HCT116 (cell line): ENCODE measurements at places on chromosomes 1 and 21.

GRCh38 chr1:211893260-211893659, 62.7 kb upstream of the LPGAT1 start:
- no peak for DNase-seq

DNA sequence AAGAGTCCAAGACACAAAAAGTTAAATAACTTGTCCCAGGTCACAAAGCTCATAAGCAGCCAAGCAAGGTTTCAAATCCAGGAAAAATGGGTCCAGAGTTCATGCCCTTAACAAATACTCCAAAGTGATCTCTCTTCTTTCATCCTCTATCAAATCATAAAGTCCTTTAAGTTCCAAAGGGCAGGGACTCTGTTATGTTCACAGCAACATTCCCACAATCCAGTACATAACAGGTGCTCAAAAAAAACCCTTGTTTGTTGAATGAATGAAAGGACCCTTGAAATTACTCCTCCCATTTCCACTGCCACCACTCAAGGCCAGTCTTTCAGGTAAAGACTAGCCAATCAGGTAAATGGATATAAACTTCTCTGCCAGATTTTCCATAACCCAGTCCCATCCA, 2.7 kb downstream of the ABL2 start:
- DNase-seq = no peak

- no peak for DNase-seq
Measured at GRCh38 chr1:160211046-160211790, 6.0 kb downstream of the PEA15 start.

- DNase-seq = no peak
Measured at GRCh38 chr1:31239653-31240241, at the start of gene NKAIN1. Gene NKAIN1, minus strand, starts transcription at chr1:31239887. Its CDS starts 340 bp downstream, at chr1:31239547.

- DNase-seq = no peak
Measured at GRCh38 chr1:69533343-69533742, 34.4 kb upstream of the LRRC7 start.

DNA sequence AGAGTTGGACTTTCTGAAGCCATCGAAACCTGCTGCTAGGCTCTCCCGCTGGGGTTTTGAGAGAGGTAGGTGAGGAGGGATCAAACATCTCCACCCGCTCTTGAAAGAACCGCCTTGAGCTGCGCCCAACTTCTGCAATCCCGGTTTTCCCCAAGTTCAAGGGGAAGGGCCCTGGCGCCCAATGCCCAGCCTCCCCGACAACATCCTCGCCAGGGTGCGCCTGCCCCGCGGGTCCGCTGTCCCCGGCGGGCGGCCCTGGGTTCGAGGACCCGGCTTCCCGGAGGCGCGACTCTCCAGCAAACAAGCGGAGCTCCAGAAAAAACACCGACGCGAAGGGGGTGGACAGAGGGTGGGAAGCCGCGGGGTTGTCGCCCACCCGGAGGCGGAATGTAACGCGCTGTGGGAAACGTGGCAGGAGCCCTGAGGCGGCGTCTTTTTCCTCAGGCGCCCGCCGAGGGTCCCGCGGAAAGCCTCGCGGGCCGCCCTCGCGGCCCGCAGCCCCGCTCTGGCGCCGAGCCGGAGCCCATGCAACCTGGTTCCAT, 607 bp downstream of the BTG3 start:
- DNase-seq = no peak

GRCh38 chr1:84370831-84371394, 27.4 kb upstream of the DNASE2B start:
- no peak for DNase-seq

GRCh38 chr21:41965461-41966013, 11.7 kb upstream of the C2CD2 start:
- DNase-seq = no peak

DNA sequence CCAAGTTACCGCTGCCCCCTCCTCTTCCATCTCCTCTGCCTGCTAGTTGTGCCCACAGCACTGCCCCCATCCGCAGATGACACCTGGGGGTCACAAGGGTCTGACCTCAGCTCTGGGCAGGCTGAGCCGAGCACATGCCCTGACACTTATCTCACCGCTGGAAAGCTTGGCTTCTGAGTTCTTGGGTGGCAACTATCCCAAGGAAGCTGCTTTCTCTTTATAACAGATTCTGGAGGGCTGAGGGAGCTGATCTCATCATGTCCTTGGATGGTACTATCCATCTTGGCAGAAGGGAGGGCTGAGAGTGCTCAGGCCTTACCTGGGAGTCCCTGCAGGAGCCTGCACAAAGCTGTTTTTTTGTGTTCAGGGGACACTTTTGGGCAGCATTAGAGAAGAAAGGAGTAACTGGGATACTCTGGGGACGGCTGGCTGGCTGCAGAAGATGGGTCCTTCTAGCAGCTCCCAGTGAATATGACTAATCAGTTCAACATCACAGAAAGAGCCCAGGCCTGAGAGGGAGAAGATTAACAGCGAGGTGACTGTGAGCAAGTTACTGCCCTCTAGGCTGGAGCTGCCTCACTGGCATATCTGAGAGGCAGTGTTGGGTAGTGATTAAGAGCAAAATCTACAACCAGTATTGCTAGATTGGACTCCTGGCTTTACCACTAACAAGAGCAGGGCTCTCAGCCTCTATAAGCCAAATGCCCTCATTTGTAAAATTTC, 71.6 kb downstream of the PLXNA2 start:
- DNase-seq = no peak

DNA sequence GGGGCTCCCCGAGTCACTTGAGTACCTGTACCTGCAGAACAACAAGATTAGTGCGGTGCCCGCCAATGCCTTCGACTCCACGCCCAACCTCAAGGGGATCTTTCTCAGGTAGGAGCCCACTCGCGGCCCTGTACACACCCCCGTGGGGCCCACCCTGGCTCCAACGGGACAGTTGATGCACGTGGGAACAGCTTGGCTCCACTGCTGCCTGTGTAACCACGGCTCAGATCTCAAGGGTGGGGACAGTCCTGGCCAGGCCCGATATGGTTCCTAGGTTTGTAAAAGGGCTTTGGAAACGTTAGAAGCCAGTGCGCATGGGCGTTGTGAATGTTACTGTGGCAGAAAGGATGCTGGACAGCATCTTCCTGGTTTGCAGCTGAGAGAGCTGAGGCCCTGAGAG, 18.8 kb downstream of the PODN start:
- DNase-seq = no peak

DNA sequence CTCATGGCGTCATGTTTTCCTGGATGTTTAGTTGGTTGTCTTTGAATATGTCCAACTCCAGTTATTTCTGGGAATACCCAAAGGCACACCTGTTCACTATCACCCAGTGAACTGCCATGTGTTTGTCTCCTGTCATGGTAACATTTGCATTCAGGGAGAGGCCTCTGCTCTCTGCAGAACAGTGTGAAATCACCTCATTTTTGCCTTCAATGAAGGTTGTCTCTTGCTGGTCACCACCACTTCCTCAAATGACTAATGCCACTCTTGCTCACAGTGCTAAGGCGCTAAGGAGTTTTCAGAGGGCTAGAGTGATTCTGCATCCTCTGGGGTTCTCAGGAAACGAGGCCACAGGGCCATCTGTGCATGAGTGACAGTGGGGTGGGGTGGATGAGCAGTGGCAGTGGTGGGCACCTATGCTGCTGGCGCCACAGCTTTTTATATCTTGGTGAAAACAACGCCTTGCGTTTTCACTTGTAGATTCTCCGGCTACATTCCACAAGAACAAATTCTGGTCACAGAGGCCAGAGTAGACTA, 60.0 kb upstream of the ATP5PO start:
- DNase-seq = no peak

GRCh38 chr1:72184099-72184701, 98.1 kb downstream of the NEGR1 start:
- DNase-seq = no peak

GRCh38 chr1:222975472-222976122, 160.8 kb downstream of the DISP1 start:
- DNase-seq = no peak

DNA sequence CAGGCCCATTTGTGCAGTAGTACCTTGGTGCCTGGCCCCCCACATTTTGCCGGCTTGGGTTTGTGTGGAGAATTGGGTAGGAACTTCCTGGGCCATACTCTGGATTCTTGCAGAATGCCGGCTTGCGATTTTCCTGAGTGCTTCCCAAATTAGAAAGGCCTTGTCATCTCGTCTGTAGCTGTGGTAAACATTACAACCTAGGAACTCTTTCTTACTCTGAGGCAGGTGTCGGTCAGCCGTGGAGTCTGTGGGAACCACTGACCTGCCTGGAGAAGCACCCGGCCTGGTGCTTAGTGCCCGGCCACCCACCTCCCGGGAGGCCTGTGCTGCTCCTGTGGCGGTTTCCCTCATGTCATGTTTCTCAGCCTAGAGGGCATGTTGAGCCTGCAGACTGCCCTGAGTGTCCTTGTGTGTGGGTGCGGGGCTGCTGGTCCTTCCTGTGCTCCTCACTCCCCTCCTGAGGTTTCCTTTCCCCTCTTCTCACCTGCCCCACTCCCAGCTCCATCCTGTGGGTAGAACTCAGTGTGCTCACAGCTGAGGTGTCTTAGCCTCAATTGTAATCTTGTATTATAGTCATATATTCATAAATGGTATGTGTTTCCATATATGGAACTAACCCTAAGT, 64.7 kb downstream of the S100B start:
- DNase-seq = no peak

GRCh38 chr1:43861337-43861736, 72.3 kb upstream of the ARTN start:
- DNase-seq = no peak

- DNase-seq = no peak
Measured at GRCh38 chr1:172460177-172460576, 16.3 kb upstream of the PIGC start.

- peak; percentile 8 for DNase-seq
Measured at GRCh38 chr1:236568285-236568894, 35.9 kb downstream of the HEATR1 start.

DNA sequence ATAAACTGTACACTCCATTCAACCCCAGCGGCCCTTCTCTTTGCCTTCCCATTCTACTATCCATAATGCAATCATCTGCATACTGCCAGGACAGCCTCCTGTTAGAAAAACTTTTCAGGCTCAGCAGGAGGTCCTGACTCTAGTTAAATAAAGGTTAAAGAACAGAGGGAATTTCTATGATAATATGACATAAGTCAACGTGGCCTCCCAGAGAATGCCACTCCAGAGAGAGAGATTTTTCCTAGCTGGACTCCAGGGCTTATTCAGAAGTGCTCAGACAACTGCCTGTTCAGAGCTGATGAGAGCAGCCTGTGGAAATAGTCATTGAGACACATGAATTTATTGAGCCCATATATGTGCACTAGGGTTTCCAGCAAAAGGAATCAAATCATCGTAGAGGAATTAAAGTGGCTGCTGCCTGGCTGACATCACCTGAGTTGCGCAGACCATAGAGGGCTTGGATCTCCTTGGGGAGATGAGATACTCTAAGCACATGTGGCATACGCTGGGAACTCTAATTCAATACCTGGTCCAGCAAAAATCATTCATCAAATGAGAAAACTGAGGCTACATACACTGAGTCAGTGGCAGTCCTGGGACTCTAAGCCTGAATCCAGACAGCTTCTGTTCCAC, 736.2 kb downstream of the PTPRU start:
- DNase-seq = no peak

DNA sequence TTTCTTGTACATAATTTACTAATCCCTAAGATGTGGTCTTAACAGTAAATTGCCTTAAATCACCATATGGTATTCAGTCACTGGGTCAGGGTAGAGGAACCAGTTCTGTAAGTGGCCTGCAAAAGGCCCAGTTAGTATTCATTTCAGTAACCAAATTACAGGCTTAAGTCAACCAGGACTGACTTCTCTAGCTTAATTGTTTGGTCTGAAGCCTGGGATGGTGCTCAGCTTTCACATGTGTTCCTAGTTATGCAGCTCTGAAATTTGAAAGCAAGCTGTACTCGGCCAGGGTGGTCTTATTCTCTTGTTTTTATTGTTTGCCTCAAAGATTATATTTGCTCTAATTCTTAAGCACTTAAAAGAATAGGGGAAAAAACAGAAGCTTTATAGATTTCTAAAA, 144.6 kb downstream of the MAGI3 start:
- no peak for DNase-seq

DNA sequence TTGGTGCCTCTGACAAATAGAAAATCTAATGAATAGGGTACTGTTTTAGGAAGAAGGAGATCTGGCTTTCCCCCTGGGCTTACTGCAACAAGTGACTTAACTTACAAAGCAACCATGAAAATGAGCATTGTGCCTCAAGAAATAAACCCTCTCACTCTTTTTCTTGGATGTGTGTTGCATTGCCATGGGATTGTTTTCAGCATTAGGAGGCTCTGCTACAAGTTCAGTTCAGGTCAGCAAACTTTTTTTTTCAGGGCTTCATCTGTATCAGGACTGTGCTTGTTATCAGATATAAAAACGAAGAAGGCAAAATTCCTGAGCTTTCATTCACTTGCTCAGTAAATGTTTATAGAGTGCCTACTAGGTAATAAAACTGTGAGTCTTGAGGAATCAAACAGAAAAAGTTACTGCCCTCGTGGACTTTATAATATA, 37.8 kb upstream of the DOCK7 start:
- no peak for DNase-seq

- DNase-seq = peak; percentile 4
Measured at GRCh38 chr21:16330082-16330907, 600.5 kb downstream of the USP25 start.

DNA sequence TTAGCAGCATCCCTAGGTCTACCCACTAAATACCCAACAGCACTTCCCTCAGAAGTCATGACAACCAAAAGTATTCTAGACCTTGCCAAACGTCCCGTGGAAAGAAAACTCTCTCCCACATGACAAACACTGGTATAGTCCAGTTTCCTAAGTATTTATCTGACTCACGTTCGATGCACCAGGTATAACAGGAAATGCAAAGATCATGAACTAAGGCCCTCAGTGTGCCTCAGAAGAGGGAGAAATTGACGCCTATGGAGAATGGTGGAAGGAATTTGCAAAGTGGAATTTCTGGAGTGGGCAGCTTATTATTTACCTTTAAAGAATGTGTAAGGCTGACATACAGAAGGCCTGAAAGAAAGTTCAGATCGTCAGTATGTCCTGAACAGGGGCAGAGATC, 523.6 kb upstream of the DAB1 start:
- DNase-seq = no peak

GRCh38 chr1:246425139-246425794, 81.8 kb downstream of the SMYD3 start:
- DNase-seq = no peak

- DNase-seq = no peak
Measured at GRCh38 chr1:162873671-162874666, 13.0 kb upstream of the CCDC190 start.

GRCh38 chr1:103461161-103462105, 64.1 kb upstream of the RNPC3 start:
- DNase-seq = peak; percentile 4

DNA sequence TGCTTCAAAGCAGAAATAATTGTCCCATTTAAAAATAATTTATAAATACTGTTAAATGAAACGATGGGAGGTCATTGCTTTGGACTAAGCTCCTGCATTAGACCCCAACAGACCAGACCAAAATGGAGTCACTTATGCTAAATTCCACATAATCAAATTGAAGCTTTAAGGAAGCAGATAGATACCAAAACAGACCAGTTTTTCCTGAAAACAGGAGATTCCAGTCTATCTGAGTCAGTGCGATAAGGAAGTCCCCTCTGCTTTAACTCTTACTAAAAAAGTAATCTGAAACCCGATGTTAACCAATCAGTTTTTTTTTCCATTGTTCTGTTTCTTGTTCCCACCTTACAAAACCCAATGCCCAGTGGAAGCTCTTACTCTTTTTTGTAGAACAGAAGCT, 16.2 kb upstream of the DNASE2B start:
- no peak for DNase-seq

GRCh38 chr1:151062741-151063371, 2.7 kb downstream of the MLLT11 start:
- no peak for DNase-seq
